Activated T-cell treated with anti-CD3 and anti-CD28 coated beads, Interleukin-2, amount 50 U/mL, for 1 hour (primary cell): ENCODE measurements at places on chromosomes 16 and 17.

GRCh38 chr17:17499402-17500145 lies 3.4 kb upstream of the RASD1 start:
- DNase-seq: no peak

DNA sequence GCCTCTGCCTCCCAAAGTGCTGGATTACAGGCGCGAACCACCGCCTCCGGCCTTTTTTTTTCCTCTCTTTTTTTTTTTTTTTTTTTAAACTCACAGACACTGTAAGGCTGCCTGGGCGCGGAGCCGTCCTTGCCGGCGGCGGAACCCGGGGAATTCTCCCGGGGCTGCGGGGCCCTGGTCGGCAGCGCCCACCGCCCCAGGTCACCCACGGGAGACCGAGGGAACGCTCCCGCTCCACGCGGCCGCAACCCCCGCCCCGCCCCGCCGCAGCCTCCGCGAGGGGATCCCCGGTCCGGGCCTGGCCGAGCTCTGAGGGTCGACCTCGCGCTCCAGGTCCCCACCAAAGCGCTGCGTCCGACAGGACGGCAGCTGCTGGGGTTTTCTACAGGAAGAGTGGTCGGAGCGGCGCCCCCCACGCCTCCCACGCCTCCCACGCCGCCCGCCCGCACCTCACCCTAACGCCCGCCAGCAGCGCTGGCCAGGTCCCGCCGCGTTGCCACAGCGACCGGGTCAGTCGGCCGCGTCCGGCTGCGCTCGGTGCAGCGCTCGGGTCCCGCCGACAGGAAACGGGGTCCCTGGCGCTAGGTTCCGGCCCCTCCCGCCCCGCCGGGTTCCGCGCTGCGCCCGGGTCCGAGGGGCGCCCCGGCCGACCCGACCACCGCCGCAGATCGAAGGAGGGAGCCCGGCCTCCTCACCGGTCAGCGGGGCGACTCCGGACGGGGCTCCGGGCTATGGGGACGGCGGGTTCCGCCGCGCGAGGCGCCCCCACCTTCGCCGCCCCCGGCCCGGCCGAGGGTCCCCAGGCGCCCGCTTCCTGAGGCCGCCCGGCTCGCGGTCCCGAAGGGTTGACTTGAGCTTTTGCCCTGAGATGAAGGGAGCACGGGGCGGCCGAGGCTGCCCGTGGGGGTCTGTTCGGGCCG lies at the start of gene CCDC57:
Gene CCDC57, minus strand, starts transcription at position 512 of the 920 bp plus-strand sequence. CDS start 10,898 bp downstream, outside the sequence.
- DNase-seq: peak; percentile 71

- DNase-seq: no peak
These were observed 631 bp downstream of the RETREG3 start for GRCh38 chr17:42608305-42609181.

DNA sequence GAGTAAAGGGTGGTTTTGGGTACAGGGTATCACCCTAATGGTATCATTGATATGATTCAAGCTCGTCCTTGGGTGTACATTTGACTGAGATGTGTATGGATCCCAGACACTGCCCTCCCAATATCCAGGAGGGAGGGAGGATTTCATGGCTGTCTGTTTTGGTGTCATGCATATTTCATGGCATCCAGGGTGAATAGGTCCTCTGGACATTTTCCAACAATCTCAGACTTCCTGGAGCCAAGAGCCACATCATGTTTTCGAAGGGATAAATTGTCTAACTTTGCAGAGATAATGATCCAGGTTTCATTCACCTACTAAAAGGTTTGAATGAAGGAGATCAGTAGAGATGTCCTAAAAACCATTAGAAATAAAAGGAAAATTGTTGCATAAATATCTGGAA lies 431.9 kb downstream of the SHISA9 start:
- no peak for DNase-seq

GRCh38 chr17:72998343-72998742 lies 94.1 kb downstream of the SLC39A11 start:
- no peak for DNase-seq

GRCh38 chr16:27458258-27458657 lies 56.3 kb downstream of the IL21R start:
- DNase-seq: peak; percentile 15

GRCh38 chr16:75527825-75528299 lies 8.0 kb downstream of the CHST5 start:
- DNase-seq: no peak

- DNase-seq: no peak
These were observed 22.6 kb upstream of the AXIN2 start for GRCh38 chr17:65583921-65584603.
